ENCODE measurements at places on chromosomes 1 and 21.
A peak's percentile ranks its signal among the peaks of the same experiment; 100 is the strongest.

- no peak for DNase-seq
These were observed 208.7 kb downstream of the FGGY start for GRCh38 chr1:59505596-59506028.

- no peak for DNase-seq
These were observed 213.1 kb downstream of the HHAT start for GRCh38 chr1:210541680-210542358.

DNA sequence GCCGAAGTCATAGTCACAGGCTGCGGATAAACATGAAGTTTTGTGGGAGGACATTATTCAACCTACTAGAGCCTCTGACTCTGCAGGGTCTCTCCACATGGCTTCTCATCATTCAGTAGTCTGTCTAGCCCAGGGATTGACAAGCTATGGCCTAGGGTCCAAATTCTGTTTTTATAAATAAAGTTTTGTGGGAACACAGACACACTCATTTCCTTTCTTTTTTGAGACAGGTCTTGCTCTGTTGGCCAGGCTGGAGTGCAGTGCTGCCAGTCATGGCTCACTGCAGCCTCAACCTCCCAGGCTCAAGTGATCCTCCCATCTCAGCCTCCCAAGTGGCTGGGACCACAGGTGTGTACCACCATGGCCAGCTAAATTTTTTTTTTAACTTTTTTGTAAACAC lies 8.1 kb upstream of the ENO1 start:
- DNase-seq: no peak

DNA sequence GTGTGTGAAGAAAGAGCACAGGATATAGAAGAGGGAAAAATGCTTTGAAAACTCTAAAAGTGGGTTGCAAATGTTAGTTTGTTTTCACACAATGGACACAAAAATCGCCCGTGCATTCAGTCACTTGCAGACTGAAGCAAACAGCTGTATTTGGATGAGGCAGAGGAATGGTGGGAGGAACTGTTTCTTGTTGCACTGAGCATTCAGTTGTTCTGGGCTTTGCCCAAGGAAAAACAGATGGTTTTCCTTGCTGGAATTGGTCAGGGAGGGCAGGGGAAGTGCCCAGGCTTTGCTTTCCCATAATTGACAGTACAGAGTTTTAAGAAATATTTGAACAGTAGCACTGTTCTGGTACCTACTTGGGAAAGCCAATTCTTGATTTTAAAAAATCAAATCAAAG lies 19.5 kb upstream of the WARS2 start:
- DNase-seq: no peak

DNA sequence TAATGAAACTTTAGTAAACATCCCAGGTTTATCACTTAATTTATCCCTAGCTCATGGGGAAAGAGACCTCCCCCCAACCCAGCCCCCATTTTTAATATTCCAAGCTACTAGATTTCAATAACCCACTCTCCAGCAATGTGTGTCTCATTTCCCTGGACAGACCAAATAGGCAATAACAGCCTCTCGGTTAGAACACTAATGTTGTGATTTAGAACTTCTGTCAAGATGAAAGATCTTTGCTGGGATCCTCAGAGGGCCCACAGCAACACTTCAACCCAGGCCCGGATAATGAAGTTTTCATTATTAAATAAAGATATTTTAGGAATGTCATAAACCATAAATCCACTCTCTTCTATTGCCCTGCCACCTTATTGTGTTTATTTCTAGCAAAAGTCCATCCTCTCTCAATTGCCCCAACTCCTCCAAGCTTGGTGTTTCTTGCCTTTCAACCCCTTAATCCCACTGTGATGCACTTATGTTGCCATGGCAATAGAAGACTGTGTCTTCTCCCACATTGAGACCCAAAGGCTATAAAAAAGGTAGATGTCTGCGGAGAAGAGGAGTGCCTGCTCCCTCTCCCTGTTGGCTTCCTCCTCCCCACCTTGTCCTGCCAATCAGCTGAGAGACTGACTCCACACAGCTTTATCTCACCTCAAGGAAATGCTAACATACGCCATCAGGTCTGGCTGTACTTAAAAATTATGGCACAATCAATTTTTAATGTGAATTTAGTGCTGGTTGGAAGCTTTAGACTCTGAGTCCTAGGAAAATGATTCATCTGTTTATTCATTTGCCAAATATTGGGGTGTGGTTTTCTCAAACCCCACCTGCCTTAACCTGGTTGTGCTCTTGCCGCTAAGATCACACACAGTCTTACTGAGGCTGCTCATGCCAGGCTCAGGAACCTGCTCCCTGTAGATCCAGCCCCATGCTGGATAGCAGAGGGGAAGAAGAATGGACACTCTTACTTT lies 258.3 kb upstream of the CAMK1G start:
- no peak for DNase-seq

GRCh38 chr1:117104986-117105385 lies 16.6 kb downstream of the TRIM45 start:
- no peak for DNase-seq

DNA sequence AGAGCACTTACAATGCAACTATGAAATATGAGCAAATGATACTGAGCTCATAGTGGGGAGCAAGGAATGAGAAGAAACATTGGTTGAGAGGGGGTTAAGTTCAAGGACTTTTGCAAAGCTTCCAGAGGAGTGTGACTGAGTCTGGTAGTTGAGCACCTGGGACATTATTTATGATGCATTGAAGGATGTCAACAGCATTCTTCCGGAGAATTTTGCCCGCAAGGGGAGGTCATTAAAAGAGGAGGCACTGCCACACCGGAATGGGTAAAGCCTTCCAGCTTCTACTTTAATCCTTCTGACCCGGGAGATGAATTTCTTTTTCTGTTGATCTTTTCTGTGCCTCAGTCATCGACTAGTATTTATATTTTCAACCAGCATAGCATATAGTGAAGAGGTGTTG lies 208.4 kb upstream of the CAMK1G start:
- no peak for DNase-seq

DNA sequence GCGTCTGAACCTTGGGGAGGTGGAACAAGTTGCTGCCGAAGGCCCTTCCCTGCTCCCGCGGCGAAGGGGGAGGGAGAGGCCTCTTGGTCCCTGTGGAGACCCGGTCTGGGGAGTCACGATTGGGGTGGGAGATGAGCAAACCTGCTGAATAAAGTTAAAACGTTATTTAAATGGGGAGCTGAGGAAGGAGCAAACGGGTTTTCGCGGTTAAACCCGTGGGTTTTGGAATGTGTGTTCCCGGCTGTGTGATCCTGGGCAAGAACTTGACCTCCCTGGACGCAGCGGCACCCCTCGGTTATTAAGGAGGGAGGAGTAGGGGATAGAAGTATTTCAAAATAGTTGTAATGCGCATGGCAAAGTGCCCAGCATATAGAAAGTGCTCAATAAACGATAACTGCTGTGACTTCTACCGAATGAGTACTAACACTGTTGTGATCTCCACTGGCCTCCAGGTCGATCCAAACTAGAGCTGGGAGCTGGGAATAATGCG lies 3.4 kb downstream of the FAM110D start:
- no peak for DNase-seq

DNA sequence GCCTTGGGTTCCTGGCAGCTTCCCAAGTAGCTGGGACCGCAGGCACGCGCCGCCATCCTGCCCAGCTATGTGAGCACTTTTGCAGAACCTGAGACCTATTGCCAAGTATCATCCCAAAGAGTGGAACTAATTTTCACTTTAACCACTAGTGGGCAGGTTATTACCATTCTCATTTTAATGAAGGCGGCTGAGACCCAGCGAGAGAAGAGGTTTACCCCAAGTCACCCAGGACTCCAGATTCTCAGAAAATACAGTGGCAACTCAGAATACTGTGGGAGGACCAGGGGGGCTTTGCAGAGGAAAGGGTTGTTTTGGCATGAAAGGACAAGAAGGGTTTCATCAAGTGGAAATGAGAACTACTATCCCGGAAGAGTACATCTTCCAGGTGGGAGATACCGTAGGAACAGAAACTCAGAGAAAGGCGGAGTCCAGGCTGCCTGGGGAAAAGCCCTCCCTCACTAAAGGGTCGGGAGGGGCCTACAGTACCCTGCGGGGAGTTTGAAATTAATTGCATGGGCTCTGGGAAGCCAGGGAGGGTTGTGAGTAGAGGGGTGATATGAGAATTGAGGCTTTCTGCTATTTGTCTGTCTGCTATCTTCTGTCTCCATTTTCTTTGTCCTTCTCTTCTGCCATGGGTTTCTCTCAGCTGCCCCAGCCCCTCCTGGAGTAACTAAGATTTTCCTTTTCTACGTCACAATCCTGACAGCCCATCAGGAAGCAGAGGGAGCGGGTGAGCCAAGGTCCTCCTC lies 7.2 kb upstream of the SEMA4A start:
- peak; percentile 71 for DNase-seq

DNA sequence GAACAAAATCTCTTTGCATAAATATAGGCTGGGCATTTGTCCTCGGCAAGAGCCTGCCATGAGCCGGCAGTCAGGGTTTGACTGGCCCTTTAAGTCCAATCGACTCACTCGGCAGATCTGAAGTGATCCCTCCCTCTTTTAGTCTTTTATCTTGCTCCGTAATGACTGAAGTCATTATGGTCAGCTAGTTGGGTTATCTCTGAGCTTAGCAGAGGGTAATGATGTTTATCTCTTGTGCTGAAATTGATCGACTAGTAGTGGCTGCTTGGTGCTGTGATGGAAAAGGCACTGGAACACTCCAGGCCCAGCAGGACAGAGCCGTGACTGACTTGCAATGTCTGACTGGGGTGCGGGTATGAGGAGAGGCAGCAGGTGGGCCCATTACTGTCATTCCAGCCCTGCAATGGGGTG lies 468 bp upstream of the ABCA4 start:
- no peak for DNase-seq

DNA sequence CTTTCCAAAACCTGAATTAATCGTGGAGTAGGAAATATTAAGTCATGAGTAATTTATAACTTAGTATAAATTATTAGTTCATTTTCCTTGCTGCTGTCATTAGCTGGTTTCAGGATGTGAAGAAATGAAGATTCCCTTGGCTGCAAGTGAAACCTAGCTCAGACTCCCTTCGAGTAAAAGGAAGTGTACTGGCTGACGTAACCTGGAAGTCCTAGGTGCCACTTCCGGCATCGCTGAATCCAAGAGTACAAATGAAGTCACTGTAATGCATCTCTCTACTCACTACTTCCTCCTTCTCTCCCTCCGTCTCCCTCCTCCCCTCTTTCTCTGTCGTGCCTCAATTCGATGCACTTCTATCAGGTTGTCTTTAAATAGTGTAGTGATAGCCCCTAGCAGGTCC lies 28.8 kb downstream of the ZP4 start:
- no peak for DNase-seq

- no peak for DNase-seq
These were observed 45.0 kb downstream of the UBE2G2 start for GRCh38 chr21:44756423-44757185.

DNA sequence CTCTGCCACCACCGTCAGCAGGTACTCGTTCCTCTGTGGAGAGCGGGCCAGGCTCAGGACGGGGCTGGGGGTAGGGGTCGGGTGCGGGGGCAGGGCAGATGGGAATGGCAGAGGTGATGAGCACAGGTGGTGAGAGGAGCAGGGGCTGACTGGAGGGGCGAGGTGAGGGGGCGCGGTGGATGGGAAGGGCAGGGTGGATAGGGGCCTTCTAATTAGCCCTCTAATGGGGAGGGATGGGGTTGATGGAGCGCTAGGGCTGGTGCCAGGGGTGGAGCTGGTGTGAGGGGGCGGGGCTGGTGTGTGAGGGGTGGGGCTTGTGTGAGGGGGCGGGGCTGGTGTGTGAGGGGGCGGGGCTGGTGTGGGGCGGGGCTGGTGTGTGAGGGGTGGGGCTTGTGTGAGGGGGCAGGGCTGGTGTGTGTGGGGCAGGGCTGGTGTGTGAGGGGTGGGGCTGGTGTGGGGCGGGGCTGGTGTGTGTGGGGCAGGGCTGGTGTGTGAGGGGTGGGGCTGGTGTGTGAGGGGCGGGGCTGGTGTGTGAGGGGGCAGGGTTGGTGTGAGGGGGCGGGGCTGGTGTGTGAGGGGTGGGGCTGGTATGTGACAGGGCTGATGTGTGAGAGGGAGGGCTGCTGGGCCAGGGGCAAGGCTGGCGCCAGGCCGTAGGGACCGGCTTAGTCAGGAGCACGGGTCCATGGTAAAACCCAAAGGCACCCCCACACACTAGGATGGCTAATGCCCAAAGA lies 5.9 kb downstream of the KRTAP10-1 start:
- DNase-seq: no peak

GRCh38 chr1:63463248-63463647 lies 59.8 kb downstream of the ITGB3BP start:
- no peak for DNase-seq

Measured in CD4-positive, alpha-beta T cell treated with Interleukin-6 at 100 ng/mL for 8 hours (primary cell).